ENCODE measurements at places on chromosomes 12 and 14. TPM values are rescaled to one million over a fixed set of nuclear protein-coding genes. Genes with fewer than 3 reads are reported as not detected.

Gene KLHDC1
- 6.5 TPM for total RNA-seq

Gene ASCL1
- not detected for total RNA-seq

Gene LTB4R2
- 2.8 TPM for total RNA-seq

Gene RNU6-7
- not detected for total RNA-seq

Gene SLC38A4
- 3.3 TPM for total RNA-seq

Gene SDR9C7
- not detected for total RNA-seq

Gene MYF6
- total RNA-seq = not detected

Gene MIPOL1
- 11.7 TPM for total RNA-seq

Gene CDCA3
- total RNA-seq = 0.82 TPM

Gene DCAF4
- 8.3 TPM for total RNA-seq

Gene PLEKHG7
- total RNA-seq = not detected

Gene TOMM20L
- not detected for total RNA-seq

Gene TTC9
- total RNA-seq = 1.2 TPM

Gene LUM
- total RNA-seq = 180 TPM

Gene GPR137C
- total RNA-seq = 0.52 TPM

Gene CLSTN3
- total RNA-seq = 14.7 TPM

Gene SYCP3
- not detected for total RNA-seq

Gene SLC17A8
- total RNA-seq = not detected

Gene RASSF9
- 2.5 TPM for total RNA-seq

Gene GPR84
- 0.29 TPM for total RNA-seq

Gene GLIPR1L2
- 0.92 TPM for total RNA-seq

Gene RIMBP2
- 0.44 TPM for total RNA-seq

Gene NR2C1
- 30.4 TPM for total RNA-seq

Gene LBHD2
- total RNA-seq = 0.47 TPM

Gene AQP2
- total RNA-seq = 0.09 TPM

Gene LAG3
- 0.62 TPM for total RNA-seq

Gene SERPINA12
- not detected for total RNA-seq

Gene HHIPL1
- 2.6 TPM for total RNA-seq

Gene ATL1
- total RNA-seq = 1.7 TPM

Gene LYSET
- total RNA-seq = 20.8 TPM

Gene CFAP54
- 0.97 TPM for total RNA-seq

Gene ABCB9
- 5.7 TPM for total RNA-seq

Gene FGF6
- total RNA-seq = not detected

Gene SLCO1B3
- not detected for total RNA-seq

Gene PGAM5
- total RNA-seq = 25.2 TPM

Gene OR4K13
- total RNA-seq = not detected

Gene PTPN21
- 33.5 TPM for total RNA-seq

Gene NINJ2
- 7.0 TPM for total RNA-seq

Gene SMIM41
- total RNA-seq = 0.27 TPM

Gene NDRG2
- total RNA-seq = 212 TPM

Gene CLEC4D
- total RNA-seq = not detected

Gene PELI2
- total RNA-seq = 3.0 TPM

Gene HNF1A
- total RNA-seq = not detected

Gene HOXC10
- total RNA-seq = not detected

Gene FAM222A
- total RNA-seq = 21.8 TPM

Gene LIN52
- 6.6 TPM for total RNA-seq

Gene TMTC1
- total RNA-seq = 49.5 TPM

Gene CISTR
- total RNA-seq = 1.9 TPM

Gene SELPLG
- 12.5 TPM for total RNA-seq

Gene LRP1-AS
- total RNA-seq = not detected

Gene FZD10
- 0.31 TPM for total RNA-seq

Gene GPRC5D
- total RNA-seq = not detected

Gene MYBPC1
- 5.6 TPM for total RNA-seq

Gene FGF23
- total RNA-seq = not detected
